ENCODE measurements at places on chromosomes 3 and 15. TPM values are rescaled to one million over a fixed set of nuclear protein-coding genes. Genes with fewer than 3 reads are reported as not detected.

DNA sequence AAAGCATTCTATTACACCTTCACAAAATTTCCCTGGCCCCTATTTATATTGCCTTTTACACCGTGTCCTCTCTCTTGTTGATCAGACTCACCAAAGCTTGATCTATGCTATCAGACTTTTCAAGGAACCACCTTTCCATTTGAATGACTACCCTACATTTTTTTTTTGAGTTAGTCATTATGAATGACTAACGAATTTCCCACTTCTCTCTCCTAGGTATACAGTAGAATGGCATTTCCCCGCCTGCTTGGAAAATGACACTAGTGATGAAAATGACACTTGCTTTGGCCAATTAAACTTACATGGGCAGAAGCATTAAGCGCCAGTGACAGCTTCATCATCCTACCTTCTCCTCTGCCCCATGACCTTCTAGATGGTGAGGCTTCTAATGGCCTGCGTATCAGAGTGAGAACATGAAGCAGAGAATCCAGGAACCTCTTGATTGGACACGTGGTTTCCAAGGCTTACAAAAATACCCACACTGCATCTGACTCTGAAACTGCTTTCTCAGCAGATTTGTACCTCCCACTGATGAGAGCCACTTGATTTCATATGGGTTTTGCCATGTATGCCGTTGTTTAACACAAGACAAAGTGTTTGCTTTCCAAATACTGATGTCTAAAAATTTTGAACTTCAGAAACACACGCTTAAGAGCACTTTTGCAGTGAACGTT lies 370.5 kb downstream of the CTNNB1 start:
- DNase-seq: peak; percentile 41

DNA sequence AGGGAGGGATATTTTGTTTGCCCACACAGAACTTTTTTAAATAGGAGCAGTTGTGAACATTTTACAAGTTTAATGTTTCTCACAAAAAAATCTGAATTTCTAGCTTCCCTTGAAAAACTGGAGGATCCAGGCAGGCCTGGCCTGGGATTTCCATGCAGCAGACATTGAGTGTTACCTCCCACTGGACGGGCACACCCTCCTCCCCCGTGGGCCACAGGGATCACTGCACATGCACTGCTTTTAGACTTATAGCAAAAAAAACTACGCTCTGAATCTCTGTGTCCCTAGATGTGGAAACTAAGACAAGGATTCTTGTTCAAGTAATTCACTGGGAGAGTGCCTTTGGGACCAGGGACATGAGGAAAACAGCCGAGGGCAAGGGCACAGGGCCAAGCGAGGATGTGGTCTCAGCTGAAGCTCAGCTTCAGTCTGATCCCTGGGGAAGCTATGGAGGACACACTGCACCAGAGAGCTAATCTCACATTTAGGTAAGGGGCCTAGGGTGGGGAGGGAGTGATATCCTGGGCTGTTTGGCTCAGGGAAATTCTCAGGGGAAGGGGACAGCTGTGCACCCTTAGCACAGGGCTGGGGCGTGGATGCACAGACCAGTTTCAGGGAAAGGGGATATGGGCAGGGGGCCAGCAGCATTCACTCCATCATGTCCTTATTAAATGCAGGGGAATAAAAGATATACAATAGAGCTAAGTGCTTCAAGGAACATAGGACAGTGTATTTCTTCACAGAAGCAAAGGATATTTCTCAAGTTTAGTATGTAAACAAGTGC lies 46.0 kb downstream of the FSIP1 start:
- no peak for DNase-seq

DNAH1 gene
- total RNA-seq: 5.5 TPM

CPN2 gene
- not detected for total RNA-seq

HERC2 gene
- 55.5 TPM for total RNA-seq

- no peak for DNase-seq
Observed at GRCh38 chr3:54222316-54222715, 100.0 kb downstream of the CACNA2D3 start.

GRCh38 chr3:167084545-167084944 lies 295.6 kb downstream of the ZBBX start:
- DNase-seq: no peak

ARPIN gene
- 8.8 TPM for total RNA-seq

- no peak for DNase-seq
Observed at GRCh38 chr15:92883163-92883875, 16.8 kb upstream of the CHD2 start.

All from HCT116 (cell line).